Mammary epithelial cell (primary cell): ENCODE measurements at places on chromosomes 6 and 20. TPM values are rescaled to one million over a fixed set of nuclear protein-coding genes. Genes with fewer than 3 reads are reported as not detected.

GRCh38 chr6:2738373-2738979, 12.2 kb downstream of the MYLK4 start:
- DNase-seq, result peak; percentile 37

DNA sequence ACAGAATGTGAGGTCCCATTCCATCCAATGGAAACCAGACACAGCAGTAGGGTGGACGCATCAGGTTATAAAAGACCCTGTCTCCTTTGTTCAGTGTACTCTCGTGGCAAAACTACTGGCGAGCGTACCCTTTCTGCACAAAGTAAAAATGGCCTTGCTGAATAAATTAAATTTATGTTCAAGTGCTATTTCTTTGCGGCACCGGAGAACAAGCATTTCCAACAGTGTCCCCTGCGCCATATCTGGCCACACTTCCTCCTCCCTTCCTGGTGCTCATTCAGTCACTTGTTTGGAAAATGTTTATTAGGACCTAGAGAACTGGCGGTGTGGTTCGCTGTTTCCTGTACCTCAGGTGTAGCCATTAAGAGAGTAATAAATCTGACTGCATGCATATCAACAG, 46.9 kb upstream of the DACT2 start:
- DNase-seq, result no peak

- no peak for DNase-seq
These were observed 21.2 kb downstream of the HECA start for GRCh38 chr6:139156102-139156501.

DNA sequence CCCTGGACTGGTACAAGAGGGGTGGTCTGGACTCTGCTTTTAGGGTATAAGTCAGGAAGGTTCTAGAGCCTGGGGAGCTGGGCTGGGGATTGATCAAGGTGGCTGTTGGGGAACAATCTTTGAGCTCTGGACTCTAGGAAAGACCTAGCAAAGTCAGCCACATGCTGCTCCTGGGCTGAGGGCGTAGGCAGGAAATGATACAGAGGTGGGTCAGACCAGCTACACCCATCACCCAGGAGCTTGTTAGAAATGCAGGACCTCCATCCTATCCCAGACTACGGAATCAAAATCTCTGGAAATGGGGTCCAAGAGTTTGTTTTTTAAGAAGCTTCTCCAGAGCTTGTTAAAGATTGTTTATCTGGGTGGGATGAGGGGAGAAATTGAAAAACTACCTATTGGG, 9.4 kb downstream of the ADTRP start:
- peak; percentile 77 for DNase-seq

DNA sequence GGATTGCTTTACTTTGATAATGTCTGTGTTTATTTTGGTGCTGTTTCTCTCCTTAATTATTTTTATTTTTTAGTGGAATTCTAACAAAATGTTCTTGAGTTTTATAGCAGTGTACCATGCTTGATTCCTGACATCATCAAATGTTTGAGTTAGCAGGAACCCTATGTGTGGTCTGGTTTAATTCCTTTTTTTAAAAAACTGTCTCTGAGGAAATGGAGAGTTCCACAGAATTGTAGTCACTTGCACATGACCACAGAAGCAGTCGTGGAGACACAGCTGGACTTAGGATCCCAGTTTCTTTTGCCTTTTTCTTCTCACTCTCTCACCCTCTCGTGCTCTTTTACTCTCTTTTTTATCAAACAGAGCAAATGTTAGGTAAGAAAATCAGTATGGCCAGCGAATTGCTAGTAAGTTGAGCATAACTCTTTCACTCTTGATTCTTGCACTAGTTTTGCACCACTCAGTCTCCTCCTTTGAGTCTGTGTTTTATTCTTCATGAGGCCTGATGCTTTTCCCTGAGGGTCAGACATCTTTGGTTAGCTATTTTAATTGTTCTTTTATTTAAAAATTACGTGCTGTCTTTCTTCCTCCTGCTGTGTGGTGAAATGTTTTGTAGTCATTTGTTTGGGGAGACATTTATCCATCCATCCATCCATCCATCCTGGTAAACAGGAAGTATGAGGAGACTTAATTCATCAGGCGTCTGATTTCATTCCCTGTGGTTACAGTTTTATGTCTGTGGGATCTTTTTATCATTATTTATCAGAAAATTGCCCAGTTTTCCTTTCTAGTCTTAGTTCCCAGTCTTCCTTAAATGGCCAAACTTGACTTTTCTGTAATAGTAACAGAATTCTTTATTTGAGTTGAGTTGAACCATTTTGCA, 83.0 kb downstream of the SCAF8 start:
- no peak for DNase-seq

DNA sequence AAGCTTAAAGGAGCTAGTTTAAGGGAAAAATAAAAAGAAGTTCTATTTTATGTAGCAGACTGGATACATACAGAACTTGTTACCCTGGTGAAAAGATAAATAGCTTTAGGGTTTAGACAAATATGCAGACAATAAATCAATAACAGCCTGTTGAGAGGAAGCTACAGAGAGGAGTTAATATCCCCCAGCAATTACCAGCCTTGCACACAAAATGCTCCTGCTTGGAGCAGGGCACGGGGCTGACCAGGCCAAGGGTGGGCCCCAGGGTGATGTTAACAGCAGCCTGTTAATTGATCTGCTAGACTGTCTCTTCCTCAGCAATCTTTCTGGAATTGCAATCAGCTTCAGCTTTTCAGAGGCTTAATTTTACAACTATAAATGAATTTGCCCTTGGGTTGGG, 125.1 kb upstream of the SOX4 start:
- DNase-seq, result no peak

DNA sequence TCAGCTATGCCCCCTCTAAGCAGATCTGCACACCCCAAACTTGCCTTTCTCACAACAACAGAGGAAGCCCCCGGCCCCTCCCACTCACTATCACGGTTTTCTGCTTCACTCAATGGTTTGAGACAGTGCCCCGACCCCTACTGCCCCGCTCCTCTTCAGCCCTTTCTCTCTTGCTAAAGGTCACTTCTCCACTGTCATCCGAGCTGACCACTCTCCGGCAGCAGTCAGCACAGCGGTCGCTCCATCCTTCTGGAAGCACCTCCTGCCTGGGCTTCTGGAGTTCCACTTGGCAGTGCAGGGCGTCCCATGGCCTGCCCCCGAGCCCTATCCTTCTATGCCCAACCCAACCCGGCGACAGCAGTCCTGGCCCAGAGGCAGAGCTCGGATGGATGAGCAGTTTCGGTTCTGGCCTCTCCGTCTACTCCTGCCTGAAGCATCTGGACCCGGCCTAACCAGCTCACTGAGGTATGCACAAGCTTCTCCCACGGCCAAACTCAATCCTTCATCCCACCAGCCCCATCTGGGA, 4.1 kb downstream of the CTSZ start:
- DNase-seq, result no peak

DNA sequence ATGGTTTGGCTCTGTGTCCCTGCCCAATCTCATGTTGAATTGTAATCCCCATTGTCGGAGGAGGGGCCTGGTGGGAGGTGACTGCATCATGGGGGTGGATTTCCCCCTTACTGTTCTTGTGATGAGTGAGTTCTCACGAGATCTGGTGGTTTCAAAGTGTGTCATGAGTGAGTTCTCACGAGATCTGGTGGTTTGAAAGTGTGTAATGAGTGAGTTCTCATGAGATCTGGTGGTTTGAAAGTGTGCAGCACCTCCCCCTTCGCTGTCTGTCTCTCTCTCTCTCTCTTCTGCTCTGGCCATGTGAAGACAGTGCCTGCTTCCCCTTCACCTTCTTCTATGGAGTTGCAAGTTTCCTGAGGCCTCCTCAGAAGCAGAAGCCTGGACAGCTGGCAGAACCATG, 87.6 kb downstream of the MYLK4 start:
- no peak for DNase-seq

DNA sequence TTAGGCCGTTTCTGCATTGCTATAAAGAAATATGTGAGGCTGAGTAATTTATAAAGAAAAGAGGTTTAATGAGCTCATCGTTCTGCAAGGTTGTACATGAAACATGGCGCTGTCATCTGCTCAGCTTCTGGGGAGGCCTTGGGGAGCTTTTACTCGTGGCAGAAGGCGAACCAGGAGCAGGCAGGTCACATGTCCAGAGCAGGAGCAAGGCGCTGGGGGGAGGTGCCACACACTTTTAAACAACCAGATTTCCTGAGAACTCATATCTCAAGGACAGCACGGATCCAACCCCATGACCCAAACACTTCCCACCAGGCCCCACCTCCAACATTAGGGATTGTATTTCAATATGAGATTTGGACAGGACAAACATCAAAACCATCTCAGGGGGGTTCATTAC, 6.4 kb upstream of the SLC13A3 start:
- no peak for DNase-seq

GRCh38 chr6:21202521-21202920, 391.0 kb upstream of the SOX4 start:
- DNase-seq, result no peak

- DNase-seq, result no peak
These were observed 59.6 kb downstream of the NCOA7 start for GRCh38 chr6:125850361-125850760.

GRCh38 chr20:52342913-52343312, 151.3 kb upstream of the ZFP64 start:
- no peak for DNase-seq

- no peak for DNase-seq
These were observed 14.8 kb downstream of the SEMG2 start for GRCh38 chr20:45235995-45236394.

GRCh38 chr6:17630511-17631073, 30.5 kb downstream of the FAM8A1 start:
- DNase-seq, result no peak

- DNase-seq, result peak; percentile 69
These were observed 442.7 kb upstream of the HS3ST5 start for GRCh38 chr6:114785235-114786127.

DNA sequence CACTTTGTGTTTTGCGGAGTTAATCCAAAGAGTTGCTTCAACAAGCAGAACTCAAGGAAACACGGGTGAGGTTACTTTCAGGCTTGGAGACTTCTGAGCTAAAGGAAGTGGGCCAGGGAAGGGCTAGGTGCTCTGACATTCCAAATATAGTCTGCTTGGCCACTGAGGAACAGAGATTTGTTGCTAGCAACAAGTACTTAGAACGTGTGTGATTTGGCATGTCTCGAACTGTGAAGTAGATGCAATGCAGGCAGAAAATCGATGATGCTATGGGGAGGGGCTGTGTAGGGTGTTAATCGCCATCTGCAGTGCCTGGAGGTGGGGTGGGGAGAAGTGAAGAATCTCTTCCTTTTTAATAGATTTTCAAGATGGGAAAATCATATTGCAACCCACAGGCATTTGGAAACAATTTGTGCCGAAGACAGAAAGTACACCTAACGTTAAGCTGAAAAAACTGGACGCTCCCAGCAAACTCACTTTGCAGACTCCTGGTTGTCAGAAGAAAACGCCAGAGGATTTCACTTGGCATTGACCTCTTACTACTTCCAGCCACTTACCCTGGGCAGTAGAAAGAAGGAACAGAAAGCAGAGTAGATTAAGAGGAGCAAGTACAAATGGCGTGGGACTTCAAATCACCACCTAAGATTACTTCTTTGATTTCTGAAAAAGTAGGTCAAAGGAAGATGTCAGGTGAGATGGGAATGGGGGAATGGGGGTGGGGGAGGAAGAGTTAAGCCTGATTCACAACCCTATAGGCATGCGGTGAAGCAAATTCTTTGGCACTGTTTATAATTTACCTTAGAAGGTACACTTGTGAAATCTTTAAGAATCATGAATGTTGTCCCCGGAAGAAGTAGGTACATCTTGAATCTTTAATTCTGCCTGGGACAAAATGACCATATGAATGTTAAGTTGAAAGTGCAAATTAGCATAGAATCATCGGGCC, 314.1 kb downstream of the CD83 start:
- no peak for DNase-seq

GRCh38 chr6:34795836-34796425, 4.0 kb downstream of the BLTP3A start:
- no peak for DNase-seq

The SIM1 gene
- not detected in 2 replicates for total RNA-seq

The CFAP206 gene
- total RNA-seq, result 1.2 TPM

The ERVFRD-1 gene
- not detected for total RNA-seq

The DNMT3B gene
- total RNA-seq, result 1.2 TPM

The PDE10A gene
- not detected in 2 replicates for total RNA-seq

The C20orf202 gene
- not detected in 2 replicates for total RNA-seq

The KCNB1 gene
- total RNA-seq, result not detected in 2 replicates

The SCUBE3 gene
- under 0.01 TPM for total RNA-seq

The SOX18 gene
- total RNA-seq, result not detected

The RAB32 gene
- total RNA-seq, result 56.5 and 65.8 TPM in 2 replicates

The GDAP1L1 gene
- not detected for total RNA-seq

The RRAGD gene
- total RNA-seq, result 8.0 TPM
